ENCODE measurements at places on chromosomes 7 and 10.
A peak's percentile ranks its signal among the peaks of the same experiment; 100 is the strongest.

- peak; percentile 53 for DNase-seq
These were observed 61.1 kb upstream of the SAMD8 start for GRCh38 chr10:75050149-75050919.

- no peak for DNase-seq
These were observed 163.7 kb upstream of the PRPS1L1 start for GRCh38 chr7:18191341-18191740.

GRCh38 chr10:60975716-60976115 lies 31.7 kb upstream of the RHOBTB1 start:
- no peak for DNase-seq

DNA sequence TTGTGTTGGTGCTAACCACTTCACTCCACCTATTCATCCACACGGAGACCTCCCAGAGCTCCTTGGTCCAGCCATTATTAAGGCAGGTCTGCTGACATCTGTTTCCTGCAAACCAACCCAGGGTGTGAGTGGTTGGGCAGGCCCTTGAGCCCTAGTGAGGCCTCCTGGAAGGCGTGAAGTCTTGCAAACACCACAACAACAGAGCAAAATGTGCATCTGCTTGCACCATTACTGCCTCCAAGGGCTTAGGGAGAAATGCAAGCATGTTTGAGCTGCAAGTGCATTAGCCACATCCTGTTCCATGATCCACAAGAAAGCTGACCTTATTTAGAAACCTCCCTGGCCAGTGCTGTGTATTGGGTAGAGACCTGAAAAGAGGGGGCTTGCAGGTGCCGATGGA lies 325.5 kb downstream of the GRID1 start:
- no peak for DNase-seq

- DNase-seq, result no peak
These were observed 268.4 kb downstream of the GPR37 start for GRCh38 chr7:124497176-124497575.

DNA sequence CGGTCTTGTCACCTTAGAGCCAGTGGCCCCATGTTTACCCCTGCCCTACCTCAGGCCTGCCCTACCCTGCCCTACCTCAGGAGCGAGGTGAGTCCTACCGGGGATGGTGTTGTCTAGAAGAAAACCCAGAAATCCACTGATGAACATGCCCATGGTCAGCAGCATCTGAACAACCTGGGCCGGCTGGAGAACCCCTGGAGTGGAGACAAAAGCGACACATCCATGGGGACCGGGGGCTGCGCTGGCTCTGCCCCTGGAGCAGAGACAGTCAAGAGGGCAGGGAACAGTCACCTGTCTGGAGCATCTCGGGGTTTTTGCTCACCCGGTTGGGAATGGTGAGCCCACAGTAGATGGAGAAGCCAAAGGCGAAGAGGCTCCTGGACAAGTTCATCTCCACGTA lies 36.3 kb downstream of the STRA8 start:
- peak; percentile 57 for DNase-seq

- DNase-seq, result no peak
These were observed 36.0 kb downstream of the LRRC72 start for GRCh38 chr7:16562456-16563220.

GRCh38 chr7:41816111-41816510 lies 113.2 kb upstream of the INHBA start:
- DNase-seq, result no peak

- peak; percentile 76 for DNase-seq
These were observed 770 bp downstream of the PLXNA4 start for GRCh38 chr7:132575419-132575981.

DNA sequence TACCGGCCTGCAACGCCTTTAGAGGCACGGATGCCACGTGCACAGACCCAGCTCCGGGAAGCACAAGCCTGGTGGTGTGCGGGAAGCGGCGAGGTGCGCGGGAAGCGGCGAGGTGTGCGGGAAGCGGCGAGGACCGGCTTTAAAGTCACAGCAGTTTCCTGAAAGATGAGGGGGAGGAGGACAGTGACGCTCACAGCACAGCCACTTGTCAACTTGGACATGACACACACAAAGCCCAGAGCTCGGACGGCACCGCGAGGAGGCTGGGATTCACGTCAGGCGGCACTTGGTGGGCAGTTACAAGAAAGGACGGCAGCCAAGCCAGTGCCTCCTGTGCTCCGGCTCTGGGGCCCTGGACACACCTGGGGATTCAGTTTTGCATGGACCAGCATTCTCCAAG lies 525.9 kb downstream of the DNAJB6 start:
- no peak for DNase-seq

DNA sequence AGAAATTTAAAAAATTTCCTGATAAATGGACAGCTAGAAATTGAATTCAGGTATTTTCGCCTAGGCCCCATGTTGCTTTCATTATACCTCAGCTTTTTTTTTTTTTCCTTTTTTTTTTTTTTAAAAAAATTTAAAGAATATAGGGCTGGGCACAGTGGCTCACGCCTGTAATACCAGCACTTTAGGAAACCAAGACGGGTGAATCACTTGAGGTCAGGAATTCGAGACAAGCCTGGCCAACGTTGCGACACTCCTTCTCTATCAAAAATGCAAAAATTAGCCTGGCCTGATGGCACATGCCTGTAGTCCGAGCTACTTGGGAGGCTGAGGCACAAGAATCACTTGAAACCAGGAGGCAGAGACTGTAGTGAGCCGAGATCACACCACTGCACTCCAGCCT lies 334.0 kb downstream of the SORCS1 start:
- DNase-seq, result no peak

DNA sequence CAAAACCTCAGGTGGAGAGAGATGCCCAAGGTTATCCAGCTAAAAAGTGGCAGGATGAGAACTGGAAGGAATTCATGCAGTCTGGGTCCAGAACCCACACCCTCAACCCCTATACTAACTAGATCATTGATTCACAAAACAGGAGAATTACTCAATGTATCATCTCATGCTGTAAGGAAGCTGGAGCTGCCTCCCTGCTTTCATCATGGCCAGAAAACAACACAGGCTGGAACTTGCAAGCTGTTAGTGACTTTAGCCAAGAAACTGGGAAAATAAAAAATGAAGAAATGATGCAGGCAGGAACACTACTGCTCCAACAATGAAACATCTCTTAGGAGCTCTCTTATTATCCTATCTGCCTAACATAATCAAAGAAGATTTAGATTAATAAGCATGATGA lies 619.8 kb upstream of the CELF2 start:
- no peak for DNase-seq

- DNase-seq, result no peak
These were observed 28.3 kb upstream of the SVOPL start for GRCh38 chr7:138729444-138729843.

GRCh38 chr7:74398426-74398825 lies 55.3 kb upstream of the GTF2IRD1 start:
- DNase-seq, result no peak

DNA sequence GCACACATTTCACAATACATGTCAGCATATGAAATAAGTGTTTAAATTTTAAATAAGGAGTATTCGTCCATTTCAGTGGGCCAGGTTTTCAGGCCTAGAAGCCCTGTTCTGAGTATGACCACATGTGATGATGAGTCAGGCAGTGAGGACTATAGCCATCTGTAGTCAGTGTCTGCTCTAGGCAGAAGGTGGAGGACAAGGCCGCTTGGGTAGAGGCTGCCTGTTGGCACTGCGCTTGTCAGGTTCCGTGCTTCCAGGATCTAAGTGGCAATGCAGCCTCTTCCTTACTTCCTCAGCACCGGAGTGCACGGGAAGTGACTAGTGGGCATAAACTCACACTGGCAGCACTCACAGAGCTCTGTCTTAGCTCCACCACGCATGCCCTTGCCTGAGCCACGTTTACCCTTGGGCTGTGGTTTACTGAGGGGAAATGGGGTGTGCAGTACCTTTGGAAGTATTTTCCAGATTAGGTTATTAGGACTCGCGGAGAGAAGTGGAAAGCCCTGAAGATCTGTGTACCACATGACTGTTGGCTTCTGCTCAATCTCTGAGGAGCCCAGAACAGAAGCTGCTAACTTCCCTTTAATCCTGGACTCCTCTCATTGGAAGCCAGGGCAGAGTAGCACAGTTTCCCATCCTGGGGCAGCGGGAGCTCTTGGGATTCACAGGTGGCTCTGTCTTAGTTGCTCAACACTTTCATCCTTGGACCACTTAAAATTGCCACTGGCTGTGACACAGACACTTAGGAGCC lies 87.5 kb upstream of the GJD4 start:
- DNase-seq, result no peak

DNA sequence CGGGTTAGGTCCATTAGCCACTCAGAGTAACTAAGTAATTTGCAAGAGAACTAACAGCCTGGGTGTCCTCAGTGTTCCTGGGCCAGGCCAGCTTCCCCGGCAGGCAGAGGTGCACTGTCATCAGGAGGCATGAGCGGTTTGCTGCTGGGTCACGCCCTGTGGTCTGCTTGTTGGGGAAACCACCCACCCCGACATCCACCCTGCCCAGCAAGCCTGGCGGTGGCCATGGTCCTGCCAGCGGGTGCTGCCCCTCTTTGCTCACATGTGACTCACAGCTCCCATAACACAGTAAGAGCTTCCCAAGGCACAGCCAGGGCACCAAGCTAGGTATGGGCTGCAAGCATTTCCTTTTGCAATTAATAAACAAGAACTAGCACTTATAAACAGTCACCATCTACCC lies 75.9 kb downstream of the RGS10 start:
- DNase-seq, result no peak

DNA sequence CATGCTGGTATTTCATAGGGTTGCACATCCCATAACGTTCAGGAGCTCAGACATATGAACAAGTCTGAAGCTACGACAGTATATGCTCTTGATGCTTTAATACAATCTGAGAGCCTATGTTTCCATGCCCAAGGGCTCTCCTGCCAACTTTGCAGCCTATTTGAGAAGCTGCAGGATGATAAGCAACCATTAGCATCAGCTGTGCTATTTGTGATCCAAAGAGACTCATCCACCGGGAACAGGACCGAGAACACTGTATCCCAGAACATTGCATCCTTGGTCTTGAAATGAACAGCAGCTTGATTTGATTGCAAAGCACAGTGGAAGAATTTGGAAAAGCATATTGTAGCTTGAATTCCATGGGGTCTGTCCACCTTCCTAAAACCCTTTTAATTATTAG lies 156.2 kb upstream of the PTER start:
- DNase-seq, result no peak

GRCh38 chr7:2864999-2865670 lies 21.0 kb upstream of the GNA12 start:
- DNase-seq, result no peak

GRCh38 chr10:31426401-31426800 lies 107.4 kb downstream of the ZEB1 start:
- DNase-seq, result no peak

GRCh38 chr10:122703483-122704448 lies 4.1 kb upstream of the C10orf120 start:
- DNase-seq, result no peak

DNA sequence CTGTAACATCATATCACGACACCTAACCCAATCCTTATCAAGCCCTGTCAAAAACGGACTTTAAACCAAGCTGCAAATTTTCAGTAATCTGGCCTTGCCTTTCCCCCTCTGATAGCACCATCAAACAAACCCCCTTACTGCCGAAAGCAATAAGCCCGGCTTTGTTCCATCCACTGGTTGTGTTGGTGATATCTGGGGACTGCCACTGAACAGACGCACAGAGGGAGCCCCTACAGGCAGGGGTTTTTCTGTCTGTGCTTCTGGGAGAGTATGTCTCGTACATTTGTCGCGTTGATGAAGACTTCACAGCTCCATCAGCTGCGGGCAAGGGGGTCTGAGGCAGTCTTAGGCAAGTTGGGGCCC lies 550 bp upstream of the PLAU start:
- no peak for DNase-seq

- DNase-seq, result no peak
These were observed 32.0 kb downstream of the BET1 start for GRCh38 chr7:93972029-93972725.

DNA sequence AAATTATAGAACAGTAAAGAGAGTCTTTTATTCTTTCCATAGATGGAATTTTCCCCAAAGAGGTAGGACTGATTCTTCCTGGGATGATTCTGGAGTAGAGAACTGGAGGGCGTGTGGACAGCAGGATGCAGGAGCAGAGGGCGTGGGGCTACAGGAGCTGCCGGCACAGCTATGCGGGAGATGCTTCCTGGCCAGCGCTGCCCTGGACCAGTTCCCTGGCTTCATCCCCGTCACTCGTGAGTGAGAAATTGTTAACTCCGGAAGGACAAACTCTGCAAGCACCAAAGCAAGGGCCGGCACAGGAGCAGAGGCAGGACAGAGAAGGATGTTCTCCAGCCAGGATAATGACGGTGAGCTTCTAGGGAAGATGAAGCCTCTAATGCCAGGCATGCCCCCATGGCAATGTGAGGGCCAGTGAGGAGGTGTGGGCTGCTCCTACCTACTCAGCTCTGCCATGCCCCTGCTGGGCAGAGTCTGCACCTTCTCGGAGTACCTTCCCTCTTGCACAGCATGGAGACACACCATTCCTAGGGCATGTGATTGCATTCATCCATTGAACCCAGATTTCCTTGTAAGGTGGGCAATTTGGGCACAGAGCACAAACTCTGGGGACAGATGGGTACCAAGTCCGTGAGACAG lies 760.9 kb upstream of the IGFBP3 start:
- DNase-seq, result no peak

DNA sequence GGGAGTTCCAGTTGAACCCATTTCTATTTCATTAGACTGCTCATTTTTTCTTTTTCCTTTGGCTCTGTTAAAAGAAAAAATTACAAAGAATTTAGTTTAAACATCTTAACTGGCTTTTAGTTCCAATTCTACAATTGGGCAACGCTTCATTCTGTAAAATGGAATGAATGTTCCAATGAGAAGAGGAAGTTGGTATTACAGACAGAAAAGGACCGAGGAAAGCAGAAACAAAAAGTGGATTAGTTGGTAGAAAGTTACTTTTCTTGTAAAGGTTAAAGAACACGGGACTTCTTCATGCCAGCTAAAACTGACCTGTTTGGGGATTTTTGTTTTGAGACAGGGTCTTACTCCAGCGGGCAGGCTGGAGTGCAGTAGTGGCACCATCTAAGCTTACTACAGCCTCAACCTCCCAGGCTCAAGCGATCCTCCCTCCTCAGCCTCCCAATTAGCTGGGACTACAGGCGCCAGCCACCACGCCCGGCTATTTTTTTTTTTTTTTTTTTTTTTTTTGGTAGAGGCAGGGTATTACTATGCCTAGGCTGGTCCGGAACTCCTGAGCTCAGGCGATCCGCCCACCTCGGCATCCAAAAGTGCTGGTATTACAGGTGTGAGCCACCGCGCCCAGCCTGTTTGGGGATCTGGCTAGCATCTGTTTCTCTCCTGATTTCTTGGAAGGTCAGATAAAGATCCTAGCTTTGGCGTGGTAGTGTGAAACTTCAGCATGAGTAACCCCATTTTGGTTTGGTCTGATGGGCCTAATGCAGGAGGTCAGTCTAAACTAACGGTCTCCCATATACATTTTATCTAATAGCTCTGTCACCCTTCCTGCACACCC lies 1.3 kb upstream of the VDAC2 start:
- DNase-seq, result no peak

GRCh38 chr10:77710081-77710551 lies 72.5 kb upstream of the KCNMA1 start:
- no peak for DNase-seq

DNA sequence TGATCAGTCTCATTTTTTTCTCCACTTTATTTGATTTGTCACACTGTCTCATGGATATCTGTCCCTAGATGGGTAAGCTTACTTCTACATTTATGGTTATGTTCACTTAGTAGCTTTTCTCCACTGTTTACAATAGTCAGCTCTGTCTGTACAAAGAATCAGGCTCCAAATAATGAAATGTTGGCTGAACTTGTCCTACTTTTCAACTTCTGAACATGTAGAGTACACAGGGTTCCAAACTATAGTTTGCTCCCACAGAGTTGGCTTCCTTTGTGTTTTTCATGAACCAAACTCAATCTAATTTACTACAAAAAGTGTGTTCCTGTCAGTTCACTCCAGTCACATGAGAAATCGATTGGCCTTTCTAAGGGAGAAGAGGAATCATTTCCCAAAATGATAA lies 175.0 kb downstream of the CCDC71L start:
- no peak for DNase-seq

Measured in left forelimb (tissue), 1 donor.